ENCODE measurements at places on chromosomes 6 and 20.

DNA sequence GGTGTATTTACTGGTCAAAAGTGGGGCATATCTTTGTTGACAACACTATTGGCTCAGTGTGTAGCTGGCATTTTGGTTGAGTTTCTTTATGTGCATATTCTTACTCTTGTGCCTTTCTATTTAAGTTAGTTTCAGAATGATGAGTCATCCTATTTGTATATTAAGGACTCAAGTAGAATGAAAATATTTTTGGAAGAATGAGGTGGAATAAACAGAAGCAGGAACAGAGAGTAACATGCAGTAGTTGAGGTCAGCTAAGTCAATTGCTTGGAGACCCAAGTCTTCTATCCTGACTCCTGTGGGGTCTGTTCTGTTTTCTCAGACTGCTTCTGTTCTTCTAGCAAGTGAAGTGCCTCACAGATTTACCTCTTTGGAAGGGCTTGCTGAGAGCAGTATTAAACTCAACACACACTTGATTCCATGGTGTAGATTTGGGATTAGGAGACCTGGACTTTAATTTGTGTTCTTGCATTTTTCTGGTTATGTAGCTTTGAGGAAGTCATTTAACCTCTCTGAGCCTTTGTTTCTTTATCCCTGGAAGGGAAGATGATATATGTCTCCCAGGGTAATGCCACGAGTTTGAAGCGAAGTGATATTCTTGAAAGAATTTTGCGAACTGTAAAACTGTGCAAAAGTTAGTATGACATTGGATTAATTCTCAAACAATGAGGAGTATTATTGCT lies 324.3 kb downstream of the QKI start:
- DNase-seq = no peak

GRCh38 chr20:32438331-32438858 lies 80.3 kb downstream of the ASXL1 start:
- DNase-seq = no peak

DNA sequence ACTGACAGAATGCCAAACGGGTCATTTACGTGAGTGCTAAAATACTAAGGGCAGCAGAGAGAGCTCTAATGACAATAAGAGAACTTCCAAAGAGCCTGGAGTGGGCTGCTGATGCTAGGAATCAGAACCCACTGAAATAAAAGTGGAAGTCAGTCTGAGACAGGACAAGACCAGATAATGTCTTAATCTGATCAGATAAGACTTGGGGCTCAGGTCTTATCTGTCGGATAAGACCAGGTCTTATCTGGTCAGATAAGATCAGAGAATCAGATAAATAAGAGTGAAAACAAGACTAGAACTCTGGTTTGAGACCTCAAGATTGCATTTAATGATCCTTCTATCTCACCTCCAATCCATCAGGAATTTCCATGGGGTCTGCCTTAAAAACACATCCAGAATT lies 18.6 kb downstream of the LRP11 start:
- no peak for DNase-seq

DNA sequence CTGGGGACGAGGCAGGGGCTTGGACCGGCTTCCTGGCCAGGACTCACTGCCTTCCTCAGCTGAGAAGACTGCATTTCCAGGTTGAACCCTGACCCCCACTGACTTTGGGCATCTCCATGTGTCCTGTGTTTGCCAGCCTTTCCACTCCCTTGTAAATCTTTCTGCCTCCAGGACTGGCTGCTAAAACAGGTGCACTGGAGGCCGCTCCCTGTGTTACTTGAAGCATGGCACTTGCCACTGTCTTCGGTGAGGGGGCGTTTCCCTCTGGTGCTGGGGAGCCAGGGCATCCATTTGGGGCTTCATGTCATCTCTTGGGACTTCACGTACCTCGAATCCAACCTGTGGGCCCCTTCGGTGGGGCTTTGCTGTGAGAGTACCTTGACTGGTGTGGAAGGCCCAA lies 6.7 kb upstream of the RBM38 start:
- no peak for DNase-seq

DNA sequence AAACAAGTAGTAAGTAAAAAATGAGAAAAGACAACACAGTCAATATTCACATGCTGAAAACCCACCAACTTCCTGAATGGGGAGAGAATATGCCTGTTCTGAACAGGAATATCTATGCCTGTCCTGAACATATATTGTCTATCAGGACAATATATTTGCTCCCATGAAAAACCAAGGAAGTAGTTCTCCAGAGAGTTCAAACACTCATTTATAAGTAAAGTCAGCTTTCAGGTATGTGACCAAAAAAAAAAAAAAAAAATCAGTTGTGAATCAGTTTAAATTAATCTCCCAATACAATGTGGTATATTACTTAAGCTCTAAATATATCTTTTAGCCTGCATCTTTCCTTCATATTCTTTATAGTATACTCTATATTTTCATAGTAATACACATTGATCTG lies 119.5 kb downstream of the MYB start:
- no peak for DNase-seq

DNA sequence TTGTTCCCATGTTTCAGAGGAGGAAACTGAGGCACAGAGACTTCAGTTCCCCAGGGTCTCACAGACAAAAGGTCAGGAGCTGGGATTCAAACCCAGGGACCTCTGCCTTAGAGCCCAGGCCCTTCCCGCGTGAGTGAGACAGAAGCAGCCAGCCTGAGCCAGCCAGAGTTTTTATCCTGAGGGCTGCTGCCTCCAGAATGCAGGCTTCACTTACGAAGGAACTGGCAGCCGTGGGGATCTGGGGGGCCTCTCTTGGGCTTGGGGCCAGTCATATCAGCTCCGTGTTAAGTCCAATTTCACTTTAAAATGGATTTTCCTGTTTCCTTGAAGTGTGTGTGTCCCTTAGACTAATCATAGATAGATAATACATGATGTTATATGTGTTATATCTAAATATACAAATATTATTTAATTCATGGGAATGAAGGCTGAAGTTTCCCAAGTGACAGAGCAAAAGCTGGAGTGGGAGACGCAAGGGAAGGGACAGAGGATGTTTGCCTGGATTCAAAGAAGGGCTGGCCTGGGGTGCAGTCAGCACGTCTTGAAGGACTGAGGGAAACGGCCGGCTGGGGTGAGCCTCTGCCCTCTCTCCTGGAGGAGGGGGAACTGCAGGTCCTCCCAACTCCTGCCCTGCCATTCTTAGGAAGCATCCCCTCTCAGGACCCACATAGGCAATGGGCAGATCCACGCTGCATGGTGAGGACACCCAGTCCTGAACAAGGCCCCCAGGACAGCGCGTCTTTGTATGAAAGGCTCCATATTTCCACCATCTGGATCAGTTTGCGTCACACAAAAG lies 320.1 kb downstream of the CDH4 start:
- no peak for DNase-seq

- DNase-seq = peak; percentile 83
Measured at GRCh38 chr20:50931306-50932015, at the start of gene ADNP. Gene ADNP, minus strand, starts transcription at chr20:50931437. Its CDS starts 27,441 bp downstream, at chr20:50903996.

DNA sequence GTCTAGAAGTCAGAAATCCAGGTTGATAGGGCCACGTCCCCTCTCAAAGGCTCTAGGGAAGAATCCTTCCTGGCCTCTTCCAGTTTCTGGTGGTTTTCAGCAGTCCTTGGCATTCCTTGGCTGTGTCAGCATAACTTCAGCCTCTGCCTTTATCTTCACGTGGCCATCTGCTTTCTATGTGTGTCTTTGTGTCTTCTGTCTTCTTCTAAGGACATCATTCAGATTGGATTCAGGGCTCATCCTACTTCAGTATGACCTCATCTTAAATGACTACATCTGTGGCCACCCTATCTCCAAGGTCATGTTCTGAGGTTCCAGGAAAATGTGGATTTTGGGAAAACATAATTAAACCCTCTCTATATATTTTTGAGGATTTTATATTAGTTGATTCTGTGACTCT lies 23.0 kb downstream of the C6orf89 start:
- no peak for DNase-seq

DNA sequence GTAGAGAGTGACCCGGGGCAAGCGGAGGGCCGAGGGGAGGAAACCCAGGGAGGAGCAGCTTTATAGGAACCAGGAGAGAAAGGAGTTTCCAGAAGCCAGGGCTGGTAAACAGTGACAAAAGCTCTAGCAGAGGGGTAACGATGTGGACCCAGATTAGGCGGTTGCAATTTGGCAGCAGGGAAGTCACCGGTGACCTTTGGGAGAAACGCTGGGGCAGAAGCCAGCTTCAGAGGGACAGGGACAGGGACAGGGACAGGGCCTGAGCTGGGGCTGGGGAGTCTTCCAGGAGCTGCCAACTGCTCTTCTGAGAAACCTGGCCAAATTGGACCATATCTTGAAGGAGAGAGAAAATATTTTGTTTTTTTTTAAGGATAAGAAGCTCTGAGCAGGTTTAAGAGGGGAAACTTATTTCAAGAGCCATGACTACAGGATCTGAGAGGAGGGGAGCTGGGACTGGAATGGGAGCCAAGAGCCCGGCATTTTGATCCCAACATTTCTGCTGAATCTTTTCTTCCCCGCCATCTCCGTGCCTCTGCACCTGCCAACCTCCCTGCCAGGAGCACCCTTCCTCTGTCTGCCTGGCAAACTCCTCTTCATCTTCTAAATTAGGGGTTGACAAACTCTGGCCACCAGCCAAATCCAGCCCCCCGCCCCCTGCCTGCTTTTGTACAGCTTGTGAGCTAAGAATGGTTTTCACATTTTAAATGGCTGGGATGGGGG lies 22.6 kb upstream of the PREX1 start:
- DNase-seq = no peak

- no peak for DNase-seq
Measured at GRCh38 chr20:1818247-1818840, 76.9 kb upstream of the SIRPA start.

- DNase-seq = no peak
Measured at GRCh38 chr6:113788586-113788985, 68.6 kb upstream of the MARCKS start.

GRCh38 chr6:86609549-86610388 lies 327.6 kb upstream of the HTR1E start:
- DNase-seq = no peak

GRCh38 chr6:147642458-147642857 lies 134.0 kb downstream of the SAMD5 start:
- no peak for DNase-seq

DNA sequence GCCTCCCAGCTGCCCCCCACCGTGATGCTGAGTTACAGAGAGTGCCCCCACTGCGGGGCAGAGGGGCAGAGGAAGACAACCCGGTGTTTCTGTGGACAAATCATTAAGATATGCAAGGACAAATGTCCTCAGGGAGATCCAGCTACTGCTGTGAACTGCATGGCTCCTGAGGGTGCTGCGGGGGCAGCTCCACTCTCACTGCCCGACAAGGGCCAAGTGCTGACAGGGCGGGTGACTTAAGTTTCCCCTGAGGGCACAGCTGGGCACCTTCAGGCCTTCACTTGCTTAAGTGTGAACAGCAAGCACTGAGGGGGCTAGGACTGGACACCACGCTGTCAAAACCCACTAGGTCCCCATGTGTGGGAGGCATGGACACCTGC lies 26.2 kb upstream of the TCFL5 start:
- no peak for DNase-seq

- DNase-seq = no peak
Measured at GRCh38 chr6:123503619-123504018, 133.1 kb downstream of the TRDN start.

GRCh38 chr6:141965016-141965545 lies 167.6 kb upstream of the GJE1 start:
- no peak for DNase-seq

DNA sequence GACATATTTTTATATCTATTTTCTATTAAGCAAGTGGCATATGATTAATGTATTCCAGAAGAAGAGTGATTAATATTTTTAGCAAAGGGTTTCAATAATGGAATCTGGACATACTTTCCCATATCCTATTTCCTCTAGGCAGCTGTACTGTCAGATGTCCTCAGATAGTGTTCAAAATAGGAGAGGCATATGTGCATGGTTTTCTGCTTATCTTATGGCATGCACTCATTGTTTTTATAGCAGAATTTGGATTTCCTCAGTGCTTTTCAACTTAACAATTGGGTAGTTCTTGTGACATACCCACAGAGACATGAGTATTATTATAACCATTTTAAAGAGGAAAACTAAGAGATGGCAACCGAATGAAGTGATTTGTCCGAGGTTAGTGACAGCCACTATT lies 12.6 kb upstream of the SLC17A5 start:
- DNase-seq = no peak

GRCh38 chr20:37339208-37339607 lies 6.7 kb upstream of the SRC start:
- DNase-seq = no peak

DNA sequence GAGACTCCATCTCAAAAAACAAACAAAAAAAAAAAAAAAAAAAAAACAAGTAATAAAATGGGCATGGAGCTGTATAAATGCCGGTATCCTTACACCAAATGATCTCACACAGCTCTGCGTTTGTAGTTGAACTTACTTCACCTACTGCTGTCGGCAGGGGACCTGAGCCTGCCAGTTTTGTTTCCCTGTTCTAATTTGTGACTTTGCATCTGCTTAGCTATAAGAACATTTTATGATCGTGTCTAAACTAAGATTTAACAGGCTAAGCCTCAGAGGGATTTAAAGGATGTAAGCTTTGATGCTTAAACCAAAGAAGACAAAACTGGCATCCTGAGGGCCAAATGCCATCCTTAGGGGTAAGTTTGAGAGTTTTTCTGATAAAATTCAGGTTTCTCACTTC lies 58.7 kb downstream of the GCNT2 start:
- DNase-seq = no peak

DNA sequence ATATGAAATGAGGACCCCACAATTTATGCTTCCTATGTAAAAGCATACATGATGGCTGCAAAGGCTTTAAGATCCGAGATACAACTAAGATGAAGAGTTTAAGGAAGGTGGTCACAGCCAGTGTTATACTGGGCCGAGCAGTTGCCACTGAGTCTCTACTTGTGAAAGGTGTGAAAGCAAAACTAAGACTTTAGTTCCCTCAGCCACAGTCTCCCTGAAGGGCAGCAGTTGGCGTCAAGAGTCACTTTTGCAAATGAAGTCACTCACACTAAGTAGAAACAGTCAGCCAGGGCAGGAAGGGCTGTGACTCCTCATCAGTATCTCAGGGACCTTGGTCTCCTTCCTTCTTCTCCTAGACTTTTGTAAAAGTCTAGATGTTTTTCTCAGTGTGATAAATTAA lies 191.6 kb upstream of the MCHR2 start:
- DNase-seq = no peak

GRCh38 chr6:19312241-19312978 lies 524.8 kb upstream of the ID4 start:
- DNase-seq = no peak

All from activated CD4-positive, alpha-beta T cell treated with anti-CD3 and anti-CD28 coated beads for 1 hour (primary cell).